ENCODE measurements at places on chromosomes 1 and 21.

GRCh38 chr1:206867716-206868115, 2.3 kb downstream of the IL20 start:
- DNase-seq = no peak

DNA sequence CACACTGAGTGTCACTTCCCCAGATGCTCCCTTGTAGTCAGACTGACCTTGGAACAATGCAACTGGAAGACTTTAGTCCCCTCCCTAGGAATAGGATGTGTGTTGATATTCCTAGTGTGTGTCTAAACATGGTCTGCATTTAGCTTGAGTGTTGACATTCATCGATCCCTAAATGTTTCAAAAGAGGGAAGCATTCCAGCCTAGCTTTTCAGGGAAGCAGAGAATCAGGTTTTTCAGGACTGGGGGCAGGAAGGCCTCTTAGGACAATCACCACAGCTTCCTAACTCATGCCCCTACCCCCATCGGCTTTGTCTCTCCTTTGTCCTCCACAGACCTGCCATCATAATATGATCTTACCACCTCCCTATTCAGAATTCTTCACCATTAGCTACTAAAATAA, 43.4 kb downstream of the NMNAT2 start:
- DNase-seq = no peak

- DNase-seq = no peak
Measured at GRCh38 chr1:241610056-241610815, 29.9 kb downstream of the CHML start.

GRCh38 chr1:169484683-169485430, 887 bp downstream of the SLC19A2 start:
- no peak for DNase-seq

DNA sequence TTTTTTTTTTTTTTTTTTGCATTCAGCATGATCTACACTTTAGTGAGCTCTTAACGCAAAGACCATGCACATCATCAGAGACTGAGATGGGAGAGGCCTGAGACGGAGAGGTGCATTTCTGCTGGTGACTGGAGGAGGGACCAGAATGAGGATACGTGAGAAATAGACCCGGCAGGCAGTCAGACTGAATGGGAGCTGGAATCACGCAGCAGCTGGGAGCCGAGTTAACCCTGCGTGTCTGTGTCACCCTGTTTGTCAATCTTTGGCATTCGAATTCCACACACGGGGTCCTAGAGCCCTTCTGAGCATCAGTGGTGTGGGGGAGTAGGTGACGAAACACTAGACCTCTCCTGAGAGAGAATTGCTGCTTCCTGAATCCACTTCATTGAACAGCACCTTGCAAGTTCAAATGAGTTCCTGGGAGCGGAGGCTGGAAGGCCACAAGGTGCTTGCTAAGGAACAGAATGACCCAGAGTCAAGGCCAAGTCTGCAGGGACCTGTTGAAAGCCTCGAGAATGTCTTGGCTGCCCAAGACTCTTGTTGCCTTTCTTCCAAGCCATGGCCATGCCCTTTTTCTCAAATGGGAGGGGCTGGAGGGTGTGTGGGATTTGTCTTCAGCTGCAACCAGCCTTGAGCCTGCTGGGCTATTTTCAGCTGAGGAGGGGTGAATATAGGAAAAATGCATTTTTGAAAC, 123.3 kb downstream of the CNIH3 start:
- no peak for DNase-seq

DNA sequence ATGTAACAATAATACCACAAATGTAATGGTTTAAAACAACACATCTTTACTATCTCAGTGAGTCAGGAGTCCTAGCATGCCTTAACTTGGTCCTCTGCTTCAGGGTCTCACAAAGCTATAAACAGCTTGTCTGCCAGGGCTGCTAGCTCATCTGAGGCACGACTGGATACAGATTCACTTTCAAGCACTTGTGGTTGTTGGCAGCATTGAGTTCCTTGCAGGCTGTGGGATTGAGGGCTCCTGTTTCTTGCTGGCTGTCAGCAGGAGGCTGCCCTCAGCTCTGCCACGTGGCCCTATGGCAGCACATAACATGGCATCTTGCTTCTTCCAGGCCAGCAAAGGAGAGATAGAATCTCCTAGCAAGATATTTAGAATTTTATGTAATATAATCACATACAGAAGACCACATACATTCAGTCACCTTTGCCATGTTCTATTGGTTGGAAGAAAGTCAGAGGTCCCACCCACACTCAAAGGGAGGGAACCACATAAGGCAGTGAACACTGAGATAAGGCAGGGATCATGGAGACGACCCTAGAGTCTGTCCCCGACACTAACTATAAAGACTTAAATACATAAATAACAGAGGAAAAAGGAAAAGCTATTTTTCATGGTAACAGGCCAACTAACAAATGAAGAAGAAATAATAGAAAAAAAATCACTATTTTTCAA, 18.9 kb upstream of the IPP start:
- DNase-seq = peak; percentile 46

DNA sequence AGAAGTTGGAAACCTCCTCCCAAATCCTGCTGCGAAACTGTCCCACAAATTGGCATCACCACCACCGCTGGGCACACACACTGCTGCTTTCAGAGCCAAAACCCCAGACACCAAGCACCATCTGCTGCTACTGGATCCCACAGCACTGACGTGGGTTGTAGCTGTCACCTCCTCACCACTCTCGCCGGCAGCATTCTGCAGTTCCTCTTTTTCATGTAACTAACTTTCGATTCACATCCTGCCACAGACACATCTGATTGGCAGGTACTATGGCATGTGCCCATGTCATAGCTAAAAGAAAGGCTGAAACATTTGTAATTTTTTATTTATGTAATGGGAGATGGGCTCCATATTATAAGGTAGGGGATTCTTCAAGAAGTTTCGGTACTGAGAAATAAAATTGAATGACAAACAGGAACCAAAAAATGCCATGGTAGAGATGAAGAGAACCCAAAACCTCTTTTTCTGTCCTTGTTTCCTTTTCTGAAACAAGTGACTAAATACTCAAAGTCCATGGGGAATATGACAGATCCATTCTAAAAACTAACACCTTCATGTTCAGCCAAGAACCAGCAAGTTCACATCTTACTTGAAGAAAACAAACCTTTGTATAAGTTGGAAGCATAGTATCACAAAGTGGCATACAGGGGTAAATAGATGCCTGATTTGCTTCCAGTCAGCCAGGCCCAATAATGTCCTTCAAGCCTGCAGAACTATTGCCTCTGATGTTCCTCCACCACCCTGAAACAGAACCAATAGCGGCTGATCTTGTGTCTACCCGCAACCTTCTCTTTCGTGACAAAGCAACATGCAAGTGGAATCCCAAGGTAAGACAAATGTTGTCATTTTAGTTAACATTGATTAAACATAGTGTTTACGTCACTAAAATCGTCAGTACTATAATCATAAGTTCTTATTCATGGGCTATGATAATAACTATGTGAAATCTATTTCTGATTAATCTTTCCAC, 26.6 kb upstream of the RGS13 start:
- DNase-seq = no peak

GRCh38 chr1:82486468-82486867, 685.7 kb downstream of the ADGRL2 start:
- DNase-seq = no peak

DNA sequence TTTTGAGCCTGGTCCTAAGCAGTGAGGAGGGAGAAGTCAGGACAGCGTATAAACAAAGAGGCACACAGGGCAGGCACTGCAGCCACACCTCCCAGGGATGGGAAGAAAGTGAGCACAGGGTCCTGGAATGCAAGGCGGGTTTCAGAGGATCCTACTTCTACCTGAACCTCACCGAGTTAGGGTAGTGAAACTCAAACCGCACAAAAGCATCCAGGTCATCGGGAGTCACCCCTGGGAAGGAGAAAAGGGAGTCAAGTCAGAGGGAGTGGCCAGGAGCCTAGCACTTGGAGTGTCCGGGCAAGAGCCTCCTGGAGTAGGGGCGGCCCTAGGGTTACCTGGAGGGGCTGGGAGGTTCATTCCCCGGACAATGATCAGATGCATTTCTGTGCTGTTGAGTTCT, 10.6 kb downstream of the CC2D1B start:
- DNase-seq = no peak

- no peak for DNase-seq
Measured at GRCh38 chr21:36104317-36105300, 30.3 kb upstream of the CBR3 start.

DNA sequence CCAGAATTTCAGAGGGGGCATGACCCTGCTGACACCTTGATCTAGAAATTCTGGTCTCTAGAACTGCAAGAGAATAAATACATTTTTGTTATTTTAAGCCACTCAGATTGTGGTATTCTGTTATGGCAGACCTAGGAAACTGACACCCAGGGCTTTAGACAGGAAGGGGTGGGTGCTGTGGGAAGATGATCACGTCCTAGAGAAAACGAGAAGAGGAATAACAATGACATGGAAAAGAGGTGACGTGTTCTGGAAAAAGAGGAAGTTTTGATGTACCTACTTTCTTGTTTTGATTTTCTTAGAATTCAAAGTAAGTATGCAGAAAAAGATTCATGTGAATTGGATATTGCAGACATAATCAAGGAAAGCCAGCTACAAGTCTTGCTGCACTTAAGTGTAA, 232.9 kb upstream of the RUNX1 start:
- no peak for DNase-seq

- no peak for DNase-seq
Measured at GRCh38 chr1:234958066-234958705, 170.5 kb downstream of the TOMM20 start.

GRCh38 chr21:31446226-31446855, 102.3 kb upstream of the TIAM1 start:
- DNase-seq = no peak

DNA sequence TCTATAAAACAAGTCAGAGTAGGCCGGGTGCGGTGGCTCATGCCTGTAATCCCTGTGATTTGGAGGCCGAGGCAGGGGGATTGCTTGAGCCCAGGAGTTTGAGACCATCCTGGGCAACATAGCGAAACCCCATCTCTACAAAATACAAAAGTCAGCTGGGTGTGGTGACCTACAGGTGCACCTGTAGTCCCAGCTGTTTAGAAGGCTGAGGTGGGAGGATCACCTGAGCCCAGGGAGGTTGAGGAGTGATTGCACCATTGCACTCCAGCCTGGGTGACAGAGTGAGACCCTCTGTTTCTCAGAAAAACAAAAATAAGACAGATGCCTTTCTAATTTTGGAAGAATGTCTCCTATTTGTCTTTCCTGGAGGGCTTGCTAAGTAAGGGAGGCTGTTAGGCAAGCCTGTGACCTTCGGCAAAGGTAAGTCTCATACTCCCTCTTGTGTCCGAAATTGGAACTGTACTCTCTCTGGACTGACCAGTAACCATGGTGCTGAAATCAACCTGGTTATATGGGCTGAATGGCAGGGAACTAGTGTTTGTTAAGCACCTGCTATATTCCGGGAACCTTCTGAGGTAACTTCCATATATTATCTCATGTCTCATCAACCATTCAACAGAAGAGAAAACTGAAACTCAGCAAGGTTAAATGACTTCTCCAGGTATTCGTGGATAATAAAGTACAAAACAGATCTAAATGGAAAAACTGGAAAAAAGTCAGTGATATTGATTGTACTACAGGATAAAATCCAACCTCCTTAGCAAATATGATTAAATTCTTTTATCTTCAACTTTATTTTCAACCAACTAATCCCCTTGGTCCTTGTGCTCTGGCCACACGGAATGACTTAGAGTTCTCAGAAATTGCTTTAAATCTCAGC, 11.8 kb upstream of the RAB3B start:
- DNase-seq = peak; percentile 84

- DNase-seq = no peak
Measured at GRCh38 chr1:1437033-1437903, 1.8 kb downstream of the VWA1 start.

- no peak for DNase-seq
Measured at GRCh38 chr1:16212251-16212961, at the start of gene ARHGEF19. TSS of gene ARHGEF19 (minus strand) at chr1:16212652. CDS start at chr1:16209054, 3,598 bp downstream.

DNA sequence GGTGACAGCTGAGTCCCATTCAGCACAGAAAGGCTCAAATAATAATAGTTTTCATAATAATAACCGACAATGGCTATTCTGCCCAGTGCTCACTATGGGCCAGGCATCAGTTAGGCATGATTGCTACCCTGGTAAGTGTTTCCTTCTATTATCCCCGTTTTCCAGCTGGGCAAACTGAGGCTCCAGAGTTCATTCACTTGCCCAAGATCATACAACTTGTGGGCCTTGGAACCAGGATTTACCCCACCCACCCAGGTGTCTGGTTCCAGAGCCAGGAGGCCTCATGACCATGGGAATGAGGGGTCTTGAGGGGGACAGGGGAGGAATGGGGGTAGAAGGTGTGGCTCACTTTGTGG, 518 bp downstream of the PLOD1 start:
- DNase-seq = no peak

DNA sequence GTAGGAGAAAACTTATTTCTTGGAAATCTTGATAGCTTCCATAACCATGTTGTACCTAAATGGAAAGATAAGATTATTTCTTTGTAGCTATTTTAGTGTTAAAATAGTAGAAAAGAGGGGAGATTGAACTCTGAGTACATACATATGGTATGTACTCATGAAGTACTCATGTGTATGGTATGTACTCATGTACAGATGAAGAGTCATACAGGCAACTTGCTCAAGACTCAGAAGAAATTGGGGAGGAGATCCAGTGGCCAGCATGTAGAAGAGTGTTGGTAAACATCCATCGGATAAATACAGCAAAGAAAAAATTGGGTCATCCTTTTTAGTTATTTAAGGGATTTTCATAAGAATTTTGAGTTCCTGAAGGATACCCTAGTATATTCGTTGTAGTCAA, 29.0 kb downstream of the MDM4 start:
- DNase-seq = no peak

DNA sequence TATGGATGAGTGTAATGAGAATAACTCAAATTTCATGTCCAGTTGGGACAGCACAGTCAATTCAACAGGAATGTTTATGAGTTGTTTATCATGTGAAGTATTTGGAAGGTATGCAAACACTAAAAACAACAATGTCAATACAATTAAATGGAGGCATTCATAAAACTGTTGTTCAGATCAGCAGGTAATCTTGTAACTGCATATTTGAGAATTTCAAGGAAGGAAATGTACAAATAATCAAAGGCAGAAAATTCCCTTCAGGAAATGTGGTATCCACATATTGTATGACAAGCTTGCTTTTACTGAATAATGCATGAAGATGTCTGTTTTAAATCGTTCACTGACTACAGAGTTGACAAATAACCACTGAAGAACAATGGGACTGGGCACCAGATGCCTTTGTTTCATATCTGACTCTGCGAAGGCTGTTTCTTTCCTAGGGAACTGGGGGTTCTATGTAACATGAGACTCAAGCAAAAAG, 198.3 kb downstream of the LTN1 start:
- no peak for DNase-seq

DNA sequence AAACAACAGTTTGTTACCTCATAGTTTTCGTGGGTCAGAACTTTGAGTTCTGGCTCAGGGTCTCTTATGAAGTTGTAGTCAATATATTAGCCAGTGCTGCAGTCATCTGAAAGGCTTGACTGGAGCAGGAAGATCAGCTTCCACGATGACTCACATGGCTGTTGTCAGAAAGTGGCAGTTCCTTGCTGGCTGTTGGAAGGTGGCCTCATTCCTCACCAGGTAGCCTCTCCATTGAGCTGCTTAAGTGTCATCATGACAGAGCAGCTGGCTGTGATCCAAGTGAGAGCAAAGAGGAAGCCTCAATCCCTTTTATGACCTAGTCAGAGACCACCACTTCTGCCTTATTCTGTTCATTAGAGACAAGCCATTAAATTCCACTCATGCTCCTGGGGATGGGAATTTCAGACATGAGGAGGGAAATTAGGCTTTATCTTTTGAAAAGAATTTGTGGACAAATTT, 5.6 kb downstream of the OSBPL9 start:
- DNase-seq = no peak

All from AG04450 (cell line).